ENCODE measurements at places on chromosomes 7 and 10.

DNA sequence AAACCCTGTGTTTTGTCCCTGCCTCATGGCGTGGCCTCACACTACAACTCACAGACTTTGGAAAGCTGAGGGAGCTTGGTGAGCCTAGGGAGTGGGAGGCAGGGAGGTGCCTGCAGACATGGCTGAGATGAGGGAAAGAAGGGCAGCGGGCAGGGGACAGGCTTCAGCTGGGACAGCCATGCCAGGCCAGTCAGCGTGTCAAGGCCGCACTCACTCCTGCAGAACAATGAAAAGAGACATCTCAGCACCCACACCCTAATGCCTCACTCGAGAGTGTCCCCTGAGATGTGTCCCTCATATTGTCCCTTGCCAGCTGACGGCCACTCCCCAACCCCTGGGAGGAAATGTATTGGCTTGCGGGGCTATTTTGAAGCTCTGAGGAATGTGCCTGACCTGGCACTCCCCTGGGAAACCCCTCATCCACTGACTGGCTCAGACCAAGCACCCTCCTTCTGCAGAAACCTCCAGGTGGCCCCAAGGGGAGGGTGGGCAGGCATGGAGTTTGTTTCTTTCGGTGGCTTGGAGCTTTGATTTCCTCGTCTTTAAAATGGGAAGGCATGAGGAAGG lies 31.6 kb downstream of the SH3PXD2A start:
- DNase-seq = no peak

- DNase-seq = no peak
Observed at GRCh38 chr10:110865186-110865808, 6.4 kb upstream of the PDCD4 start.

GRCh38 chr10:98320486-98321185 lies 52.6 kb upstream of the LOXL4 start:
- no peak for DNase-seq

- DNase-seq = peak; percentile 25
Observed at GRCh38 chr7:30252885-30253795, 31.3 kb upstream of the ZNRF2 start.

GRCh38 chr7:17907014-17907413 lies 33.3 kb downstream of the SNX13 start:
- no peak for DNase-seq

- no peak for DNase-seq
Observed at GRCh38 chr10:17836942-17837341, 27.8 kb downstream of the MRC1 start.

GRCh38 chr10:122269059-122269687 lies 1.9 kb upstream of the BTBD16 start:
- DNase-seq = no peak

DNA sequence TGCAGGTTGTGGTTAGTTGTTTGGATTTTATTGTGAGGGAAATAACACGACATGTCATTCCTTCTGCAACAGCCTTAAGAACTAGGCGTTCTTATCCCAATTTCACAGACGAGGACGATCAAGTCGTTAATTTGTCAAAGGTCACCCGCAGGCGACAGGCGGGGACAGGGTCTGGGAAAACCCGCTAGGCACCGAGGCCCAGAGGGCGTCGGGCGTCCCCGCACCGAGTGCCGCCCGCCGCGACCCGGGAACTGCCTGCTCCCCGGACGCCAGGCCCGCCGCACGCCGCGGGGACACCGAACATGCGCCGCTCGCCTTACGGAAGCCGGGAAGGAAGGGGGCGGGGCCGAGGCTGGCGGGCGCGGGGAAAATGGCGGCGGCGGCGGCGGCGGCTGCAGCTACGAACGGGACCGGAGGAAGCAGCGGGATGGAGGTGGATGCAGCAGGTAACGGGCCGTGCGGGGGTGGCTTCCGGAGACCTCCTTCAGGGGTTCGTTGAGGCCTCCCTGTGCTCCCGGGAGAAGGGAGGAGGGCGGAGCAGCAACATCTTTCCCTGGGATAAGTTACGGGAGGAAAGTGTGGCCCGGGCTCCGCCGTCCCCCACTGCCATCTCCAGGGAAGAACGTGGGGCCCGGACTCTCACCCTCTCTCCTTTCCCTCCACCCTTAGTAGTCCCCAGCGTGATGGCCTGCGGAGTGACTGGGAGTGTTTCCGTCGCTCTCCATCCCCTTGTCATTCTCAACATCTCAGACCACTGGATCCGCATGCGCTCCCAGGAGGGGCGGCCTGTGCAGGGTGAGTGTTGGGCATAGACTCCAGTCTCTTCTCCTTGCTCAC lies at the start of gene COPS6:
Gene COPS6, plus strand, starts transcription at position 349 of the 837 bp plus-strand sequence. Its CDS starts 22 bp downstream, at position 371.
- DNase-seq = peak; percentile 89

GRCh38 chr10:78696791-78697395 lies 371.9 kb upstream of the ZMIZ1 start:
- no peak for DNase-seq

DNA sequence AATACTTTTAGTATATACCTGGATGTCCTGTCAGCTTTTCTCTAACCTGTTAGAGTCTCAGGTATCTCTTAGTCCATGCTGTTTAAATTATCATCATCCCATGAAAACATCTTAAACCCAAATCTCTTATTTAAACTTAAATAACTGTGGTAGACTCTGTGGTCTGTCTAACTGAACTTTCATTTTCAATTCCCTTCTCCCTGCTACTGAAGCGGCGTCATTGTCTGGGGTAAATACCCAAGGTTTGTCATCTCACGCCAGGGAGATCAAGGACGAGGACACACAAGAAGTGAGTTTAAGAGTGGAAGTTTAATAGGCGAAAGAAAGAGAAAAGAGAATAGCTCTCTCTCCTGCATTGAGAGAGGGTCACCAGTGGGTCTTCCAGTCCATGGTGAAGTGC lies 804.4 kb upstream of the CELF2 start:
- DNase-seq = no peak

DNA sequence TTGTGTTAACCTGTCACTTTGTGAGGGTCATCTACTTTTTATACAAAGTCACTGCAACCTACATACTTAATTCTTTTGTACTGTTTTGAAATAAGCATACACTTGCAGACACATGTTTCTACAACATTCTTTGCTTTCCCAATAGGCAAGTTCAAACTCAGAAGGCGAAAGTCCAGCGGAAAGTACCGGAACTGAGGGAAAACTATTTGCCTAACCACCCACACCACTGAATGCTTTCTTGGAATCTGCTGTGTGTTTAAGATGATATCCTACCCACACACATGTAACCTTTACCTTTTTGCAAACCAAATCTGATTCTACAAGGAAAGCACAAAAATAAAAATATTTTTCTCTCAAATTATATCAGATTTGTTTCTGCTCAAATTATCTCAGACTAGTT lies 139.4 kb upstream of the AGR3 start:
- no peak for DNase-seq

GRCh38 chr7:132941905-132942304 lies 140.0 kb downstream of the CHCHD3 start:
- no peak for DNase-seq

DNA sequence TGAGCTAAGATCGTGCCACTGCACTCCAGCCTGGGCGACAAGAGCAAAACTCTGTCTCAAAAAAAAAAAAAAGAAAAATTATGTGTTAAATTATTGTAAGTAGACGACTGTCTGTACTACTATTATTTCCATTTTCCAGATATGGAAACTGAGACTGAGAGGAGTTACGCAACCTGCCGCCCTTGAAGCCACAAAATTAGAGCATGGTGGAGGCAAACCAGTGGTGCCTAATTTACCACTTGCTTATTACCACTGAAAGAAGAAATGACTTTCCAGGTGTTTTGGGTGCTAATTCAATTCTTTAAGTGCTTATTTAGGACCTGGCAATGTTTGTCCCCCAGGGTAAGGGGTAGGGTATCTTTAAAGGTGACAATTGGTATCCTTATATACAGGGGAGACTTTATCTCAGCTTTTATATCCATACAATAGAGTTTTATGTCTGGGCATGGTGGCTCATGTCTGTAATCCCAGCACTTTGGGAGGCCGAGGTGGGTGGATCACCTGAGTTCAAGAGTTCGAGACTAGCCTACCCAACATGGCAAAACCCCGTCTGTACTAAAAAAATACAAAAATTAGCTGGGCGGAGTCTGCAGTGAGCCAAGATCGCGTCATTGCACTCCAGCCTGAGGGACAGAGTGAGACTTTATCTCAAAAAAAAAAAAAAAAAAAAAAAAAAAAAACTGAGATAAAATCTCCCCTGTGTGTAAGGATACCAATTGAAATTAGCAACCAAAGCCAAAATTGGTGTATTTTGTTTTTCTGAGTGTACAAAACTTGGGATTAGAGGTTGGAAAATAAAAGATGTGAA lies 16.6 kb upstream of the CAMK1D start:
- no peak for DNase-seq

GRCh38 chr7:93902777-93903423 lies 3.5 kb upstream of the GNGT1 start:
- no peak for DNase-seq

GRCh38 chr10:71965623-71966022 lies 1.4 kb downstream of the CHST3 start:
- DNase-seq = no peak

DNA sequence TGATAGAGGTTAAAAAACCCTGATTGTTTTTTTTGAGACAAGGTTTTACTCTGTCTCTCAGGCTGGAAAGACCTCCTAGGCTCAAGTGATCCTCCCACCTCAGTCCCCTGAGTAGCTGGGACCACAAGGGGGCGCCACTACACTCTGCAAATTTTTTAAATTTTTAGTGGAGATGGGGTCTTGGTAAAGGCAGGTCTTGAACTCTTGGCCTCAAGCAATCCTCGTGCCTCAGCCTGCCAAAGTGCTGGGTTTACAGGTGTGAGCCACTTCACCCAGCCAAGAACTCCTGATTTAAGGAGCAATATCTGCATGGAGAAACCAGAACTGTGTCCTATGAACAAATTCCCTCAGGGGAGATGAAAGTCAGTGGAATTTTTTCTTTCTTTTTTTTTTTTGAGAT lies 7.3 kb upstream of the KLHDC10 start:
- peak; percentile 83 for DNase-seq

- no peak for DNase-seq
Observed at GRCh38 chr10:74231375-74231774, 80.4 kb downstream of the ADK start.

DNA sequence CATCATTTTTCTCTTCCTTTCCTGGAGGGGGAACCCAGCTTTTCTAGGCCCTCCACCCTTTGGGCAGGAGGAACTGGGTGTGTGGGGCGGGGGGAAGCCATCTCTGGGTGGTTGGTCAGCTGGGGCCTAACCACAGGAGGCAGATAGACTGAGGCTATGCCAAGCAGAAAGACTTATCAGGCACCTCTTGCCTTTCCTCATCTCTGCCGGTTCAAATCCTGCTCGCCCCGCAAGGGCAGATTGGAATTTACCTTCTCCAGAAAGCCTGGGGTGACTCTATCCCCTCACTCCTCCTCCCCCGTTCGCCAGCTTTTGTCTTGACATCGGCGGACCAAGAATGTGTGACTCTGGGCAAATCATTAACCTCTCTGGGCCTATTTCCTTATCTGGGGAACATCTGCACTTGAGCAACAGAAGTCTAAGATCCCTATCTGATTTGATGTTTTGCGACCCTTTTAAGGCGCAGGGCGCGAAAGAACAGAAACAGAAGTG lies 584 bp upstream of the GARS1 start:
- DNase-seq = peak; percentile 58

GRCh38 chr10:49600046-49600445 lies 10.1 kb upstream of the SLC18A3 start:
- DNase-seq = no peak

GRCh38 chr7:12722636-12723605 lies 35.5 kb downstream of the ARL4A start:
- DNase-seq = no peak

GRCh38 chr10:34792881-34793280 lies 22.2 kb downstream of the PARD3 start:
- DNase-seq = no peak

DNA sequence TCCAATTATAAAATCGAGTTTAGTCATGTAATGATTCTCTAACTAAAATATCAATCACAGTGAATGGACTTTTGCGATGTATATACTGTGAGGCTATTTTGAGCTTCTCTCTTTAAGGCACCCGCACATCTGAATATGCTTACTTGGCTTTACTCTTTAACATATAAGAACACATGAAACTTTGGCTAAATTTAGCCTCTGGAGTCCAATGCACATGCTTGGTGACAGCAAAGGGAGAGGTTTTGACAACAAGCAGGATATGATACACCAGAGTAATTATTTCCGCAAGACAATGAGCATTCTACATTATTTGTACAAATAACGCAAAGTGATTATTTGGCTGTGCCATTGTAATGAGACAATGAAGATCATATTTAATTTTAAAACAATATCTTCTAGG lies 72.4 kb downstream of the ARID5B start:
- no peak for DNase-seq

- no peak for DNase-seq
Observed at GRCh38 chr7:144102041-144102440, 7.3 kb upstream of the OR2A2 start.

DNA sequence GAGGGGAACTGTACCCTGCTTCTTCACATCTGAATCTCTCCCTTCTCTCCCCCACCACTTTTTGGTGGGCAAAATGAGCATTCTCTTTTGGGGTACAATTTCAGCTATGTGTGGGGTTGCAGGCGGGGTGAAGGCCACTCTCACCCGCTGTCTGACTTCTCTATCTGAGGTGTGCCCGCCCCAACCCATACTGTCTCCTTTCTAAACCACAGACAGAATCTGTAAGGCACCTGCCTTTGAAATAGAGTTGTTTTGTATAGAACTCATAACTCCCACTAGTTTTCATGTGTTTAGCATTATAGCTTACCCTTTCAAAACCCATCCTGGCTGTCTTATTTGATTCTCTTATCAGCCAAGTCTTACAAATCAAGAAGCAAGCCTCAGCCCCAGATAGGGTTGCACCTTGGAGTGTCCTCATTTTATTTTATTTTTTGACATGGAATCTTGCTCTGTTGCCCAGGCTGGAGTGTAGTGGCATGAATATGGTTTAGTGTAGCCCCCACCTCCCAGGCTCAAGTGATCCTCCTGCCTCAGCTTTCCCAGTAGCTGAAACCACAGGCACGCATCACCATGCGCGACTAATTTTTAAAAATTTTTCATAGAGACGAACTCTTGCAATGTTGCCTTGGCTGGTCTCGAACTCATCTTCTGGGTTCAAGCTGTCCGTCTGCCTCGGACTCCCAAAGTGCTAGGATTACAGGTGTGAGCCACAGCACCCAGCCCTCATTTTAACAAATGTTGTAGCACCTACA lies 11.9 kb downstream of the TSPAN14 start:
- DNase-seq = peak; percentile 67

DNA sequence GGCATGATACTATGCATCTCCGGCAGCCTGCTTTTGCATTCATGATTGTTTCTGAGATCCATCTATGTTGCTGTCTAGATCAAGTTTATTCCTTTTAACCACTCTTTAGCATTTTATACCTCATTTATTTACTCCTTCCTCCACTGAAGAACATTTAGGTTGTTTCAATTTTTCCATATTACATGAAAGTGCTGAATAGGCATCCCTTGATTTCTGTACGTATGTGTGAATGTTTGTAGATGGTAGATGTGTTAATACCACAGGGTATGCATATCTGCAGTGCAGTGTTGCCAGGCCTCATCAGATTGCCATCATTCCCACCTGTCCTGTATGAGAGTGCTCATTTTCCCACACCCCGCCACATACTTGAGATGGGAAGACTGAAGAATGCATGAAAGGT lies 13.9 kb downstream of the ARPC1A start:
- no peak for DNase-seq
